ENCODE measurements at places on chromosomes 12 and 14.

DNA sequence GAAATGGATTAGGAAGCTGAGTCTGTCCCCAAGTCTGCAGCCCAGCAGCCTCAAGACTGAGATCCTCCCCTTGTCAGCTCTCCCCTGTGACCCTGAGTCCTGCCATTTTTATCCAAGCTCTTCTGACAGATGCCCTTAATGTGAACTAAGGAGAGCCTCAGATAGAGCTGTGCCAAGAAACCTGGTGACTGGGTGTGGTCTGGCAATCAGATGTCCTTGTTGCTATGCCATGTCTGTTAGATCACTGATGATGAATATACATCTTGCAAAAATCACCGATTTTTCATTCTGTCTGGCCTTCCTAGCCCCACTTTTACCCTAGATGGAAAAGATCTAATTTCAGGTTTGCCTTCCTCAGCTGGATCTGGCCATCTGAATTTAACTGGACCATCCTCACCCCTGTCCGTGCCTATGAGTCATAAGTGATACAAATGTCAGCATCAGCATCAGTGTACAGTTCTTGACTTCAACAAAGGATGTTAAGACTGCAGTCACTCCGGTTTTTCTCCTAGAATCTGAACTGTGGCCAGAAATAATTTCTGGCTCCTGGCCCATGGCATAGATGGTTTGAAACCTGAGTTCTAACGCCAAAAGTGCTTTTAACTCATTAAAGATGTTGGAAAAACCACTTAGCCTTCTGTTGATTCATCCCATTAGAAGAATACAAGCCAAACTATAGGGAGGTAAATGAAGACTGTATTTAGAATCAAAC, 61.2 kb upstream of the GRIP1 start:
- no peak for DNase-seq

DNA sequence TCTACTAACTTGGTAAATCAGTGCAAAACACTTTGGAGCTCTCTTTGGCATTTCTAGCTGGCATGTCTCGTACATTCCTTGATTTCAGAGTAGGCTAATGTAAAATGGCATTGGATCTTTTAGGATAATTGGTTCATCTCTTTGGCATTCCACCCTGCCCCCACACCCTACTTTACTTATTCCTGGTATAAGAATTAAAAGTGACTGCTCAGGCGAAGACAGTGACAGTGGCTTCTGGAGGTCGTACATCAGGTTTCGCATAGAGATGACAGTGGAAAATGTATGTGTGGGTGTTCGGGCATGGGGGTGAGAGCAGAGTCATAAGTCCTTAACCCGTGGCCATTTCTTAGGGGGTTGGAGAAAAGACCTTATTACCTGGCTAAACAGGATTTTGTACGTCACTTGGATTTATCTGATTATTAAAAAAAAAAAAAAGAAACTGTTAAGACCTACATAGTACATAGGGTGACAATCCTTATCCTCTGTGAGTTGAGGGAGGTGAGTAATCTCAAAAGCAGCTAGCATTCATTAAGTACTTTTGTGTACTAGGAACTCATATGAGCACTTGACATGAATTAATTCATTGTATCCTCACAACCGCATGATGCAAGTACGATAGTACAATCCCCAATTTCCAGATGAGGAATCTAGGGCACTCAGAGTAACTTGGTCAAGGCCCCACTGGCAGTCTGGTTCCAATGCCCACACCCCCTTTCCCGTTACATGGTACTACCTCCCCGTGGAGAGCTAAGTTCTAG, 22.4 kb upstream of the KCNK13 start:
- DNase-seq = no peak

DNA sequence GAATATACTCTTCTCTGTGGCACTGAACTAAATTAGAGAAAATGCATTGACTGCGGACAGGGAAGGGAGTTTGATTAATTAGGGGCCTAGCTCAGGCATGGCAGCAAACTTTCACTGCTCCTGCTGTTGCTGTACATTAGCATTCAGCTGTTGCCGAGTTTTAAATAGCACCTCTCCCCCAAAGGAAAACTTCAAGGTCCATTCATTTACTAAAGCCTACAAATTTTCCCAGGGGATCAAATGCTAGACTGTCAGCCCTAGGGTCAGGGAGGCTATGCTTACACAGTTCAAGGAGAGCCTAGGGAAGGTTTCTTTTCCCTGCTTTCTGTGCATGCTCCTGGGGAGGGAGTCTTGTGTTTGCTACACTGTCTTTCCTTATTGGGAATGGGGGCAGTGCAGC, 60.0 kb upstream of the GZMB start:
- DNase-seq = no peak

DNA sequence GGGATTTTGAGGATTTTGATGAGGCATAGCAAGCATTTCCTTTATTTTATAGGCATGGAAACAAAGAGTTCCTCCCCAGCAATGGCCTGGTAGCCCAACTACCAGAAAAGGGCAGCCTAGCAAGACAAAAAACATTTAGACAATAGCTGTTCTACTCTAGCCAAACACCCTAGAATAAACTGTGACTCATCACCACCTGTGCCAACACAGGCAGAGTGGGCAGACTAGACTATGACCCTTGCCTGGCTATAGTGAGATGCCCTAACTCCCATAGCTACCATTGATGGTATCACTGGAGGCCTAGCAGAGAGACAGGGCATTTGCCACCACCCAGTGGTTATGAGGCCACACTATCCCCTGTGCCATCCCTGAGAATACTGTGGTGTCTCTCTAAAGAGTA, 15.5 kb upstream of the CCER1 start:
- no peak for DNase-seq

GRCh38 chr14:92846162-92846897, 52.2 kb downstream of the GOLGA5 start:
- no peak for DNase-seq

DNA sequence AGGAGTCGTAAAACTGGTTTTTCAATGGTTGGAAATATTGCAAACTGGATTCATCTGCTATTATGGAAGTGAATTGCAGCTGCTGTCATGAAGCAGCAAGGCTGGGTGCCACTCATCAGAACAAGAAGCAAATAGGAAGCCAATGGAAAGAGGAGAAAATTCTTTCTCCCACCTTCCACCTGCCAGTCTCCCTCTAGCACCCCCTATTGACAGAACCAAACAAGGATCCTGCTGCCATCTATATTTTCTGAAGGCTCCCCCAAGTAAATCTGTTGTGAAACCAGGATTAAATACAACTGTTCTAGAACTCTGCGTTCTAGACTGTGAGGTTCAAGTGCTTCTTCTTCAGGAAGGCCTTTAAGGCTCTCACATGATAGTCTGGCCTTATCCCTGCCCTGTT, 286.6 kb downstream of the AACS start:
- no peak for DNase-seq

DNA sequence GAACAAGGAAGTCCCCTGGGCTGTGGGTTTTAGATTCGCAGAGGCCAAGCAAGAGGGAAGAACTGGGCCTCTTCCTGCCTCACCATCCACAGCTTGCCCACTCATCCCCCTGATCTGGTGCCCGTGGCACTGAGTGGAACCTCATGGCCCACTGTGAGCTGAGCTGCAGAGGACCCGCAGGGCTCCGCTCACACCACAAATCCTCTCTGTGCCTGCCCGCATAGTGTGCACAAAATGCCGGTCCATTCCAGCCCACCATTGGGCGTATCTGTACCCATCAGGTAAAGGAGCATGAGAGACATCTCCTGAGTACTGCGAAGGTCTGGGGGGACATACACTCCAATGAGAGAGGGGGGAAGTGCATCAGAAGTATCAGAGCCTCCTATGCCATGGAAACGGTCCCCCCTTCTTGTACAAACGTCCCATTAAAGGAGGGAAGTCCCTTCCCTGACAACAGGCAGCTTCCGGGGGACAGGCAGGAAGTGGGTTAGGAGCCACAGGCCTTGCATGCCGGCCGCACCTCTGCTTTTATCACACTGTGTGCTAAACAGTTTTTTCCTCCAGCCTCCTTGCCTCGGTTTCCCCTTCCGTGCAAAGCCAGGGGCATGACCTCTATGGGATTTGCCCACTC, 309.4 kb upstream of the DIO3 start:
- DNase-seq = no peak
